ENCODE measurements at places on chromosomes 2 and 18.
A peak's percentile ranks its signal among the peaks of the same experiment; 100 is the strongest.

- no peak for DNase-seq
Measured at GRCh38 chr2:225484751-225485150, 85.2 kb downstream of the NYAP2 start.

DNA sequence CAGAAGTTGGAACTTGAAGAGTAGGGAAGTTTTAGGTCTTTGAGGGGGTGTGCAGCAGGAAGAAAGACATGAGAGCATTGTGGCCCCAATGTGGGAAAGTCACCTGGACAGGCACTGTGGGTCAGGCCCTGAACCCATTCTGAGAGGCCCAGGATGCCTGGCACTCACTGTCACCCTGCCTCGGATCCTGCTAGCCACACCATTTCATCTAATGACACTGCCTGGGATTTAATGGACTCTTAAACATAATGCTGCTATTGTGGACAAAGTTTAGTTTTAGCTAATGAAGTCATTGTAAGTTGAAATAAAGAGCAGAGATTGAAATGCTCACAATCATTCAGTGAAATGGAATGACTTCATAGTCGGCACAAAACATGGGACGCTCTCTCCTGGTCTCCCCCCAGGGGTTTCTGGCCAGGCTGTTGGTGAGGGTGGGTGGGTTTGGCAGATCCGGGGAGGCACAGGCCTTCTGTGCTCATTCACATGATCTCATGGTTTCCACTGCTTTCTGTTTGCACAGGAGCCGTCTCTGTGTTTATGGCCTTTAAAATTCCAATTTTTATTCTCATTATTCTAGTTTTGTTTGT lies 141.8 kb upstream of the KLHL29 start:
- DNase-seq: no peak

- DNase-seq: peak; percentile 47
Measured at GRCh38 chr18:51164761-51165281, 32.7 kb downstream of the MEX3C start.

GRCh38 chr18:67179726-67180125 lies 336.8 kb downstream of the DSEL start:
- DNase-seq: no peak

- DNase-seq: no peak
Measured at GRCh38 chr2:696463-696862, 19.3 kb upstream of the TMEM18 start.

- DNase-seq: no peak
Measured at GRCh38 chr18:56431551-56431950, 206.8 kb downstream of the TXNL1 start.

DNA sequence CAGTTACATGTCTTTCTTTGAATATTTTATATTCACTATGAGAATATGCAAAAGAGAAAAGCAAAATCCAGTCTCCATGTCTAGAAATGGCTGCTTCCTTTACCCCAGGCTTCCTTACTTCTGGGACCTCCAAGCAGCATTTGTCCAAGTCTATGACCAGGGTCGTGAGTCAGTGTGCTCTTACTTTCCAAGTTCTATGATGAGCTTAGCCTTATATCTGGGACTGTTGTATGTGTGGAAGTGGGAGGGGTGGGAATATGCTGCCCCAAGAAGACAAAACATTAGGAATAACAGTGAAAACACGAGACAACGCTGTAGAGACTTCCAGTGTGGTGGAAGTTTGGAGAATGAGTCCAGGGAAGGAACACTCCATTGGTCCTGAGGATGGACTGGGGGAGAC lies 21.2 kb upstream of the CHRNA1 start:
- no peak for DNase-seq

GRCh38 chr2:216392018-216392562 lies 19.8 kb upstream of the MARCHF4 start:
- no peak for DNase-seq

- no peak for DNase-seq
Measured at GRCh38 chr2:156329927-156330726, 2.4 kb downstream of the NR4A2 start.

DNA sequence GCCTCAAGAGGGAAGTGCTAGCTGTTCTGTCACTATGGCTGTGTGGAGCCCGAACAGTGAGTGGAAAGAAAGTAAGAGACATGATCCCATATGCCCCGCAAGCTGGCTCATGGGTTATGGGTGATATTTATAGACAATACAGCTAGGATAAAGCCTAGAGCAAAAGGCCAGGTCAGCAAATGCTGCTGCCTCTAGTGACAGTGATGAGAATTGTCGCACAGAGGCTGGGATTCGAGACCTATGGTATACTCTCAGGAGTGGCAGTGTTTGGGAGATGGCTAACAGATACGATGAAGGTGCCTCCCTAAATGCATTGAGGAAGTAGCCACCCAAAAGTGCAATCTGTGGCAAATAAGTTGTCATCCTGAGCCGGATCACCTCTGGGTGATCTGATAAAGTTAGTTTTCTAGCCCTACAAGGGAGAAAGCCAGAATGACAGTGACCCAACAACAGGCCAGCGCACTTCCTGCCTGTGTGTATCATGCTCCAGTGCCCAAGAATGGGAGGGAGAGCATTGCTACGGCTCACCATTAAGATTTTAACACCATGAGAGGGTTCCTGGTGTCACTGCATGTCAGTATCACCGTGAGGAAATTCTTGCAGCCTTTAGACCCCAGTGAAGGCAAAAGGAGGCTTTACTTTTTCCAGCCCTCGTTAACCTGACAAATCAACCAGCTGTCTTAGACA lies 92.2 kb upstream of the TGFA start:
- no peak for DNase-seq

DNA sequence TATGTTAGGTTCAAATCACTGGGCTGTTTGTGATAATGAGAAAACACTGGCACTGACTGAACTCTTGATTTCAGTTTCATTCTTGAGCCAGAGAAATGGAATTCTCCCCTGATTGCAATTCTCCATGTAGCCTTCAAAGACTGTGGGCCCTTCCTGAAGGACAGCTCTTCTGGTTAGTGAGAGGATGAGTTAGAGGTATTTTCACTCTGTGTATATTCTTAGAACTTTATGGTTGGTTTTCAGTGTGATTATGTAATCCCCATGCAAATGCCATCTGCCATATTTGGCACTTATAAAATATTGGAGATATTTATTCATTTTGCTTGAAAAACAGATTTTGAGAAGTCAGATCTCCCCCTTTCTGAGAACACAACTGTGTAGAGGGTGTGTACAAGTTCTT lies 323.7 kb downstream of the SLC4A3 start:
- no peak for DNase-seq

- no peak for DNase-seq
Measured at GRCh38 chr2:21332993-21333625, 209.3 kb downstream of the TDRD15 start.

GRCh38 chr2:207258263-207258991 lies 92.7 kb upstream of the KLF7 start:
- peak; percentile 98 for DNase-seq

DNA sequence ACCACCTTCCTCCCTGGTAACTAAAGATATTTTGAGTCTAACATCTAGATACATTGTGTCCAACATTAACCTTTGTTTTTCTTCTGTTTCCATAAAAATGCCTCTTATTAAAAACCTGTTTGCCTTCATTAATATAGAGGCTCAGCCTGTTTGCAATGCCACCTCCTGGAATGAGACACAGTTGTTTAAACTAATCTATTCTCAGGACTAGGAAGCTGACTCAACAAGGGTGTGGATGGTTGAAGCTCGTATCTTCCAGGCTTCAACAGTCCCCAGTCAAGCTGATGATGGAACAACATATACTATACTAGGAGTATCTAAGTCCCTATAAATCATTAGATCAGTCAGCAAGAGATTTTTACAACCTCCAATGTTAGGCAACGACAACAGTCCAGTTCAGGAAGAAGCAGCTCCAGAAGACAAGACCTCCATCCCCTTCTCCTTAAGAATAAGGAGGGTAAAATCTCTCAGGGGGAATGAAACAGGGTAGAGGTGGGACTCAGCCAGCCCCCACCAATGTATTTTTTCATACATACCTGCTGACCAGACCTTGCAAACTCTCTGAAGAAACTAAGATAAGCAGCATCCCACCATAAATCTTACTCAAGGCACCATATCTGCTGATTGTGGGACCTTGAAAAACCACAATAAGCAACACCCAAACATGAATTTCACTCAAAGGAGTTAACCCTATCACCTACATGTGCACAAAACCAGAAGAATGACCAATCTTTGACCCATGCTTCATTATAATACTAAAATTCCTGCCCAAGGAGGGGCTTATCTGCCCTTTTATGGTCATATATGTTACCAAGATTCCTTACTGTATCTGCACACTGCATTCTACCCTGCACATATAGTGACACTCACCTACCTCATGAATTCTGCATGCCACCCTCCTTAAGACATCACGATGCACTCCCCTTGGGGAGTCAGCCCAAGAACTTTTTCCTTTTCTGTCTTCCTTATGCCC lies 21.4 kb downstream of the ZNF24 start:
- DNase-seq: no peak

GRCh38 chr2:191818725-191819350 lies 28.1 kb downstream of the CAVIN2 start:
- no peak for DNase-seq

GRCh38 chr2:99249951-99250350 lies 5.5 kb downstream of the LYG2 start:
- no peak for DNase-seq

- DNase-seq: no peak
Measured at GRCh38 chr2:20592106-20593071, 58.5 kb downstream of the HS1BP3 start.

DNA sequence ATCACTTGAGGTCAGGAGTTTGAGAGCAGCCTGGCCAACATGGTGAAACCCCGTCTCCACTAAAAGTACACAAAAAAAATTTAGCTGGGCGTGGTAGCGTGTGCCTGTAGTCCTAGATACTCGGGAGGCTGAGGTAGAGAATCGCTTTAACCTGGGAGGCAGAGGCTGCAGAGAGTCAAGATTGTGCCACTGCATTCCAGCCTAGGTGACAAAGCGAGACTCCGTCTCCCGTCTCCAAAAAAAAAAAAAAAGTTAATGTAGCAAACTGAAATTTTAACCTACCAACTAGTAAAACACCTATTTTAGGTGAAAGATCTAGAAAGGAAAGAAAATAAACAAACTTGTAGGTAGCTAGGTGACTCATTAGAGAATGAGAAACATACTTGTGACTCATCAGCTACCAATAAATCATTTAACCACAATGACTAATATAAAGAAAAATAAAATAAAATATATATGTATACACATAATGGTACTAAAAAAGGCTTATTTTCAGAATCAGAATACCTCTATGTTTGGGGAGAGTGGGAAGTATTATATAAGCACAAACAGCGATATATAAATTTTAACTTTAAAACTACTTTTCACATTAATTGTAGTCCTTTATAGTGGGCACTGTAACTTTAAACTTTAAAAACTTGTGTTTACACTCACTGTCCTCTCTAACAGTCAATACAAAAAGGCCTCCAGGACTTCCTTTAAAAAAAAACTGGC lies 36.6 kb downstream of the DARS1 start:
- peak; percentile 5 for DNase-seq

GRCh38 chr2:68431316-68431972 lies 35.6 kb downstream of the FBXO48 start:
- DNase-seq: no peak

DNA sequence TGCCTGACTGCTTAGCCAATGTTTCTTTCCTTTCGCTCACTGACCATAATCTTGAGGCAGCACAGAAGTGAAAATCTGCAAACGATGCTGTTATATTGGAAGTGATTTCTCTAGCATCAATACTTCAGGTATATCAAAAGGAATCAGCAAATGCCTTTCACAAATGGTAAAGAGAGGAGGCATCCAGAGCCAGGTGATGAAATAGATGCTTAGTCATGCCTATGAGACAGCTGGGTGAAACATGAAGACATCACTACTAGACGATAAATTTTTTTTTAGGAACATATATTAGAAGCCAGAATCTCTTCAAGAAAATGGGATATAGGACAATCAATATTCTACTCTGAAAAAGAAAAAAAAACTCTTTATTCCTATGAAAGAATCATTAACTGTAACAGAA lies 249.2 kb upstream of the SLC39A10 start:
- DNase-seq: no peak

GRCh38 chr2:71662665-71663394 lies 209.5 kb downstream of the DYSF start:
- no peak for DNase-seq

DNA sequence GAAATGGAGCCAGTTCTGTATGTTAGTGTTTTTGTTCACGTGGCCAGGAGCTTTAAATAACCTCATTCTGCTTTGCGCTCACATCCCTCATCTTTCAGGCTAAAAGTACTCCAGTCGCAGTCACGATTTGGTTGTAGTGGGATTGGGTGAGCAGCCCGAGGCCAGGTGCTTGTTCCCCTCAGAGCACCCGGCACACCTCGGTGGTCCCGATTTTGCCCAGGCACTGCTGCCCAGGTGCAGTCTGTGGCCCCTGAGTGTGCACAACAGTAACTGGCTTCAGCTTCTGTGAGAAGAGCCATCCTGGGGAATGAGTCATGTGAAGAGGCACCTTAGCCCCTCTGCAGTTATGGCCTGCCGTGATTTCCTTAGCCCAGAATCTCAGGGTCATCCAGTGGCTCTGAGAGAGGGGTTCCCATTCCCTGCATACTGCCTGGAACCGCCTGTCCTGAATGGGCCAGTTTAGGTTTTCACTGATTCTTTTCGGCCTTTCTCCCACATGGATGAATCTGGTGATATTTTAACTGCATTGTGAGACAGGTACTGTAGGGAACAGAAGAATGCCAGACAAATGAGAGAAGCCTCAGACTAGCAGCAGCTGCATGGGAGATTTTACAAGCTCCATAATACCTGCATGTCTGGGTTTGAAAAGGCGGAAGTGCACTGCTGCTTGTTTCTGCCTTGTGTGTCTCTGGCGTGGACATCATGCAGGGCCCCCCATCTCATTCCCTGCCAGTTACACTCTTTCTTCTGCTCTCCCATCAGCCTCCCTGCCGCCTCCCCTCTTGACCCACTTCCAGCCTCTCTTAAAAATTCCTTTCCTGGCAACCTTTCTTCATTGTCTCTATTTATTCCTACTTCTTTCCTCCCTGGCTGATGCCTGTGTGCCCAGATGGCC lies 33.5 kb downstream of the IMPA2 start:
- DNase-seq: no peak

- DNase-seq: no peak
Measured at GRCh38 chr2:20565101-20565622, 85.7 kb downstream of the HS1BP3 start.

DNA sequence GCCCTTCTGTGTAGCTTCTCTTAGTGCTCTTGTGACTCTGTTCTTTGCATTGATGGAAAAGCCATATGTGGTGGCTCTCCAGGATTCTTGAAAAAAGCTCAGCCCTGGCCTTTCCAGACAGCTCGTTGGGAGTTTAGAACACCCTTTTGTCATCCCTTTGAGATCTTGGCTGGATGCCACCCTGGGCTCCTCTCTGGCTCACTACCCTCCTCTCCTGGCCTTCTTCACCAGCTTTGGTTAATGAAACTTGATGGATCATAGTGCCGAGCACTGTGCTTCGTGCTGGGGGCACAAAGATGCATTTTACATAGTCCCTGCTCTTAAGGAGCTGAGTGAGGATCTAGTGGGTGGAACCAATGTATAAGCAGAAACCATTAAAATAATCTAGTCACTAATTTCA lies 15.6 kb upstream of the FHOD3 start:
- DNase-seq: no peak

DNA sequence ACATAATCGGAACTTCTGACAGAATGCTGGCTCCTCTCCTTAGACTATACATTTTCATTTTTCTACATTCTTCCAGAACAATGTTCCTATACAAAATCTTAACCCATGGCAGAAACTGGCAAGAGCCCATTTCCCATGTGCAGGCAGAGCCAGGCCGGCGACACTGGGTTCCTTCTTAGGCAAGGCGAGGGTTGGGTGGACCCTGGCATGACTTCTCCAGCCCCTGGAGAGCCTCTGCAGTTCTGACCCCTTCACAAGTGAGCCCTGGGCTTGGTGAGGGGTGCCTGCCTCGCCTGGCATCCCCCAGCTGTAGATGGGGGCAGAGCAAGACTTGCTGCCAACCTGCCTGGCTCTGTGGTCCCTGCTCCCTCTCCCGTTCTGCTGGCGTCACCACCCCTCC lies 5.0 kb downstream of the GYPC start:
- DNase-seq: no peak

All from MG63 (cell line).